Activated CD4-positive, alpha-beta T cell treated with anti-CD3 and anti-CD28 coated beads, Interleukin-2, amount 10 ng/mL, durations not matched to agents 7 days and 5 days (primary cell): ENCODE measurements at places on chromosomes 3 and 15. TPM values are rescaled to one million over a fixed set of nuclear protein-coding genes. Genes with fewer than 3 reads are reported as not detected.

The CCR4 gene
- total RNA-seq = 53.2 TPM

The STARD9 gene
- total RNA-seq = 11.6 TPM

The MNS1 gene
- 0.23 TPM for total RNA-seq

GRCh38 chr3:4978204-4978965 lies 852 bp upstream of the BHLHE40 start:
- no peaks in the 10 kb centered on the region for H3K27me3 ChIP-seq
- peak; percentile 83 for DNase-seq
- H3K27ac ChIP-seq = peak overlapping the region; percentile 98
- H3K4me1 ChIP-seq = peaks cover 49% of the 10 kb centered on the region
- peaks cover 41% of the 10 kb centered on the region for H3K36me3 ChIP-seq

- H3K36me3 ChIP-seq = no peaks in the 10 kb centered on the region
- H3K27me3 ChIP-seq = peaks cover 5% of the 10 kb centered on the region
- no peaks in the 10 kb centered on the region for H3K4me1 ChIP-seq
- DNase-seq = no peak
- no peak overlapping the region for H3K27ac ChIP-seq
Observed at GRCh38 chr3:38067508-38068233, 28.7 kb downstream of the DLEC1 start.

DNA sequence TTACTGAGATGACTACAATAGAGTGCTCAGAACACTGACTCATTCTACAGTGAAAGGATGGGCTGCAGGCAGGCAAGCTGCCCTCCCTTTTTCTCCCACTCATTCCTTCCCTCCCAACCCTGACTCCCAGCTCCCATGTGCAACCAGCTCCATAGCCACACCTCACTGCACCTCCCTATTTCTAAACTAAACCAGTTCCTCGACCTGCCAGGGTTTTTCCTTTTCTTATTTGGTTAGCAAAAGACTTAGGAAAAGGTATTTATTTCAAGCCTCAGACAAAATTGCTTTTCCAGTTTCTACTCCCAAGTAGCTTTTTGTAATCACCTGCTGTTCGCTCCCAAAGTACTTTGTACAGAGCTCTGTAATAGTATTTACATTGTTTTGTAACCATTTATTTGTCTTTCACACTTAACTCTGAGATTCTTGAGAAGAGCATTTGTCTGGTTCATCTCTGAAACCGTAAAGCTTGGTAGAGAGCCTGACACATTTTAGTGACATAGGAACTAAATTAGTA lies 2.2 kb downstream of the AADAC start:
- DNase-seq = no peak
- H3K27me3 ChIP-seq = peaks cover 14% of the 10 kb centered on the region
- H3K27ac ChIP-seq = no peak overlapping the region
